ENCODE measurements at places on chromosomes 16 and 17.

- DNase-seq, result no peak
These were observed 30.3 kb upstream of the CORO6 start for GRCh38 chr17:29652976-29653375.

DNA sequence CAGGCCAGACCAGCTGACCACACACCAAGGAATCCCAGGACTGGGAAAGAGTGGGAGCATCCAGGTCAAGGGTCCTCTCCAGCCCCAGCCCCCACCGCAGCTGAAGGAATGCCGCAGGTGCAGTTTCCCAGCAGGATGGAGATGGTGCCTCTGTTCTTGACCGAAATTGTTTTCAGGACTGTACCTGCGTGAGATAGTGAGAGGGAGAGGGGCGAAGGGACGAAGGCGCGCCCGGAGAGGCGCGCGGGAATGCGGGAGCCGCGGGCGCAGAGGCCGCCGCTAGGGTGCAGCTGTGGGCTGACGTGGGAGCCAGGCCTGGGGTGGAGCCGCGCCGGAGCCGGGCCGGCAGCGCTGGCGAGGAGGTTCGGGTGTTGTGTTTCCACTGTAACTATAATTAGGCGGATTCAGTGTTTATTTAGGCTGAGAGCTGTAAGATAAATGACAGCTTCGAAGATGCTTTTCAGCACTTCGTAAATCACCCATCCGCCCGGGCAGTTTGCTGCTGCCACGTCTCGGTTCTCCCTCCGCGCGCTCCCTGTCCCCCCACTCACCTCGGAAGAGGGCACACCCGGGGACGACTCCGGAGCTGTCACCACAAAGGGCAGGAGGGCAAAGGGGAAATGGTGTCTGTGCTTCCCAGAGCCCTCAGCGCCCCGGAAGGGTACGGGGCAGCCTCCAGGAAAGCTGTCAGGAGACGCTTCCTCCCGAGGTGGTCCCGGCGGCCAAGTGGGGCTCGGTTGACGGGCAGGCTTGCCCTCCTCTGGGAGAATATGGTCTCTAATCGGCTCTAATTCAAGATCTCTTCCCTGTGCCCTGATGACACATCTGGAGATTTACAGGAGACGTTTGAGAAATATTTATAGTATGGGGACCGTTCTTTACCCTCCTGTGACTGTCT is 38.2 kb downstream of the HOXB1 start:
- peak; percentile 81 for DNase-seq

DNA sequence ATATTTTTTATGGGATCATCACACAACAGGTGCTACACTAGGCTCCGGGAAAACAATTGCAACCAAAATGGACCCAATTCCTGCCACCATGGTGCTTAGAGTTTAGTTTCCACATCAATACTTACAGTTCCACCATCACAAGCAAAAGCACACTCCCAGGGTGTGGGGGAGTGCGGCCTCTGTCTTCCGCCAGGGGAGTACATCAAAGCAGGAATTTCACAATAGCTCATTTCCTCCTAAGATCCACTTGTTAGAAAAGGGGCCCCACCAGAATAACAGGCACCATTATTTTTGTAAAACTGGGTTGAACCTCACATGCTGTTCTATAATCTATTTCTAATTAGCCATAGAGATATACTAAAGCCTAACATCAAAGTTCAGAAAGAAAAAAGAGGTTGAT is 44.3 kb upstream of the PSMD7 start:
- no peak for DNase-seq

GRCh38 chr16:87437911-87438610 is 45.9 kb downstream of the MAP1LC3B start:
- no peak for DNase-seq

GRCh38 chr17:80916246-80916645 is 75.4 kb upstream of the CHMP6 start:
- no peak for DNase-seq

- no peak for DNase-seq
These were observed 515.0 kb downstream of the TMEM114 start for GRCh38 chr16:8075271-8075670.

GRCh38 chr16:12546918-12547607 is 256.6 kb downstream of the CPPED1 start:
- no peak for DNase-seq

DNA sequence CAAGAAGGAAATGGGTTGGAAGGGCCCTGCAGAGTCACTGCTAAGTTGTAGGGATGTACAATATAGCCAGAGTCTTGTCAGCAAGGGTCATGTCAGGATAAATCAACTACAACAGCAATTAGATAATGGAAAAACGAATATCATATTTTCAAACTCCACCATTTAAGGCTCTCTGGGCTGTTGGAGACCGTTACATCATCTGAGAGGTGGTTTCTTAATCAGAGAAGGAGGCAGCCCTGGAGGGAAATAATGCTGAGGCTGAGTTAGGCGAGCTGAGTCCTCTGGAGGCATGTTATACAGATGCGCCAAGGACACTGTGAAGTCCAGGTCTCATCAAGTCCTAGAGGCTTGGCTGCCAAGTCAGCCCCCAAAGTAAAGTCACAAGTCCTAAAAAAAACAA is 30.3 kb downstream of the LYRM9 start:
- no peak for DNase-seq

DNA sequence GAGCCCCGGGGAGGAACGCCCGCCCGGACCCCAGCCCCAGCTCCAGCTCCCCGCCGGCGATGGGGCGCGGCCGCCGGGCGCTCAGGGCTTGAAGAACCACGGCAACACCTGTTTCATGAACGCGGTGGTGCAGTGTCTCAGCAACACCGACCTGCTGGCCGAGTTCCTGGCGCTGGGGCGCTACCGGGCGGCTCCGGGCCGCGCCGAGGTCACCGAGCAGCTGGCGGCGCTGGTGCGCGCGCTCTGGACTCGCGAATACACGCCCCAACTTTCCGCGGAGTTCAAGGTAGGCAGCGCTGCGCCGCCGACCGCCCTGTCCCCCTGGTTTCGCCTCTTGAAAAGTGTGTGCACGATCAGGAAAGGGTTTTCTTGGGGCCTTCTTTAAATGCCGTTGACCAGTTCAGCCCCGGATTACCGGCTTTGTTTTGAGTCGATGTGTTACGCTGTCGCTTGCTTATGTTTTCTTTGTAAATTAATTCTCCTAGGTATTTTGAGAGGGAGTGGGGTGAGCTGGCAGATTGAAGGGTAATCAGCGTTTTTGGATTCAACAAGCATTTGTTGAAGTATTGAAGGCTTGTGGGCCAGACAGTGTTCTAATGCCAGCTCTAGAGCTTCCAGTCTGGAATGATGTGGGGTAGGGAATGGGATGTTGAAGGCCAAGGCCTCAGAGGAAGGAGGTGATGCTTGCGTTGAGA is 681 bp downstream of the USP43 start:
- no peak for DNase-seq

DNA sequence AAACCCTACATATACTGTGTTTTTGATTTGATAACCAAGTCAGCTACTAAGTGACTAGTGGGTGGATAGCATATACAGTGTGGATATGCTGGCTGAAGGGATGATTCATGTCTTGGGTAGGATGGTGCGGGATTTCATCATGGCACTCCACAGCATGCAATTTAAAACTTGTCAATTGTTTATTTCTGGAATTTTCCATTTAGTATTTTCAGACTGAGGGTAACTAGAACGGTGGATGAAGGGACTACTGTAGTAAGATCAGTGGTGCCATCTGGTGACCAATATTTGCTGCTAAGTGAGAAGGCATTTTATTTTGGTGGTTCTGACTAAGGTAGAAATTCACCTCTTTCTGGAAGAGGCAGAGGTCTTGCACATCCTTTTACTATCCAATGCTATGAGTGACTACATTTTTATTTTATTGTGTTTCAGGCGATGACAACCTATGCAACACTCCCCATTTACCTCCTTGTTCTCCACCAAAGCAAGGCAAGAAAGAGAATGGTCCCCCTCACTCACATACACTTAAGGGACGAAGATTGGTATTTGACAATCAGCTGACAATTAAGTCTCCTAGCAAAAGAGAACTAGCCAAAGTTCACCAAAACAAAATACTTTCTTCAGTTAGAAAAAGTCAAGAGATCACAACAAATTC is 3.1 kb downstream of the CDC6 start:
- DNase-seq, result peak; percentile 51

- DNase-seq, result no peak
These were observed 37.2 kb upstream of the CCNF start for GRCh38 chr16:2392025-2392424.

DNA sequence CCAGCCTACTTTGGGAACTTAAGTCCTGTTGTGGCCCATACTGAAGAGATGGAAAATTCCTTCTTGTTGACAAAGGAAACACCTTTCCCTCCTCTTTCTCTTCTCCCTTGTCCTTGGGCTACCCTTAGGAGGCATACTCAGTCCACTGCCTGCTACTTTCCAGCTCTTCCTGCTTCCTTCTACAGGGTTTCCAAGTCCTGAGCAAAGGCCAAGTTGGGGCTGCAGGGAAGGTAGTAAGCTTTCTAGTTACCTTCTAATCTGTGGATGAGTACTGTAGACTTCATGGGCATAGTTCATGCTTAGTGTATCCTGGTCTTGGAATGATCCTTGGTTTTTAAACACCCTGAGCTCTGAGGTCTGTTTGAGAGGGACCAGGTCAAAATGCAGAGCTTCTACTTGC is 299.2 kb upstream of the MAF start:
- no peak for DNase-seq

GRCh38 chr16:57479205-57479975 is 6.9 kb downstream of the DOK4 start:
- no peak for DNase-seq

DNA sequence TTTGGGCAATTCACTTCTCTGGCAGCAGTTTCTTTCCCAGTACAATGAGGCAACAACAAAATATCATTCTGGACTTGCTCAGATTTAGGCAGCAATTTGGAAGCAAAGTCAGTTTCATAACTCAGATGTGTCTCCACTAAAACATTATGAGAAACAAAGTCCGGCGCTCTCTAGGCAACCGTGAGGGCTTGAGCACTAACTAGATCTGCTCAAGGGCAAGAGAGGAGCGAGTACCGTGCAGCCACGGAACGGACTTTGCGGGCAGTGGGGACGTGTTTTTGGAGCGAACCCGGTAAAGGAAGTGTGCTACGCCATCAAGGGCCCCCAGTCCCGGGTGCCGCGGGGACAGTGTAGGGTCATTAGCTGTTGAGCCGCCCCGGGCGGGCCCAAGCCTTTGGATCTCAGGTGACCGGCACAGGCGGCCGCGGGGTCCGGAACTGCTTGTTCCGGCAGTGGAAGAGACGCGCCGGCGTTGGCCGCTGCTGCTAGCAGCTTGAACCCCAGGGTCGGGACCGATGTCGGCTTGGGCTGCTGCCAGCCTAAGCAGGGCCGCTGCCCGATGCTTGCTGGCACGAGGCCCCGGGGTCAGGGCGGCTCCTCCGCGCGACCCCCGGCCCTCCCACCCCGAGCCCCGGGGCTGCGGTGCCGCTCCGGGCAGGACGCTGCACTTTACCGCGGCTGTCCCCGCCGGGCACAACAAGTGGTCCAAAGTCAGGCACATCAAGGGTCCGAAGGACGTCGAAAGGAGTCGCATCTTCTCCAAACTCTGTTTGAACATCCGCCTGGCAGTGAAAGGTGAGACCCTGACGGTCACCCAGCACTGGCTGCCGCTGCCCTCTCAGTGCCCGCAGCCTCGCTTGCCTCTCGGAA is at the start of gene TACO1:
TSS of gene TACO1 (plus strand) at position 327 of the 870 bp plus-strand sequence. CDS start at position 516, 189 bp downstream.
- peak; percentile 25 for DNase-seq
